Prostate gland (tissue), 2 donors: ENCODE measurements at places on chromosomes 11 and 22. TPM values are rescaled to one million over a fixed set of nuclear protein-coding genes. Genes with fewer than 3 reads are reported as not detected.

EFCAB6 gene
- total RNA-seq: 10.5 TPM

AIFM3 gene
- total RNA-seq: 1.8 TPM

IFITM1 gene
- 182 TPM for total RNA-seq

TSKU gene
- 72.8 TPM for total RNA-seq

NAALAD2 gene
- total RNA-seq: 0.27 TPM

DNA sequence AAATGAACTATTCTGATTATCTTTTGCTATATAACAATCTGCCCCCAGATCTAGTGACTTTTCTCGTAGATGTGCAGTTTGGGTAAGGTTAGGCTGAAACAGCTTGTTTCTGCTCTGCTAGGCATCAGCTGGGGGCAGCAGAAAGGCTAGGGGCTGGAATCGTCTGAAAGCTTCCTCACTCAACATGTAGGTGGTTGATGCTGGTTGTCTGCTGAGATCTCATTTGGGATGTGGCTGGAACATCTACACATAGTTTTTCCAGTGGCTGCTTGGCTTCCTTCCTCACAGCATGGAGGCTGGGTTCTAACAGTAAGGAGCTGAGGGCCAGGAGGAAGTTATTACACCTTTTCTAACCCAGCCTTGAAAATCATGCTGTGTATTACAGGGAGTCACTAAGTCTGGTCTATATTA is 30.2 kb downstream of the USP47 start:
- H3K27ac ChIP-seq: no peak overlapping the region
- H3K27me3 ChIP-seq: no peaks in the 10 kb centered on the region
- H3K4me1 ChIP-seq: no peaks in the 10 kb centered on the region
- H3K36me3 ChIP-seq: no peaks in the 10 kb centered on the region

DNA sequence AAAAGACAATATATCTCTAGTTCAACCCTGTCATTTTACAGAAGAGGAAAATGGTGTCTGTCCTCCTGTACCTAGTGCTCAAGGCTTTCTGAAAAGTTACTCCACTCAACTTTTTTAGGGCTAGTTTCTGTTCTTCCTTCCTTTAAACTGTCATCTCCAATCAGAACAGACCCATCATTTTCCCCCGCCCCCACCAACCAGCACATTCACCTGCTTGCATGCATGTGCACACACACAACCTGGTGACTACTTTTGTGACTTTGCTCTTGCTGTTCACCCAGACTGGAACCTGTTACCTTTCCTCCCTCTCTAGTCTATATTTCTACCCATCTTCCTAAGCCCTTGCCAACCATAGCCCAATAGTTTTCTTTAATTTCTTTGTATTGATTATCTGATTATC is 5.6 kb downstream of the FBXO7 start:
- H3K27me3 ChIP-seq: no peaks in the 10 kb centered on the region
- no peak overlapping the region for H3K27ac ChIP-seq
- H3K4me1 ChIP-seq: no peaks in the 10 kb centered on the region
- no peak for DNase-seq

DNA sequence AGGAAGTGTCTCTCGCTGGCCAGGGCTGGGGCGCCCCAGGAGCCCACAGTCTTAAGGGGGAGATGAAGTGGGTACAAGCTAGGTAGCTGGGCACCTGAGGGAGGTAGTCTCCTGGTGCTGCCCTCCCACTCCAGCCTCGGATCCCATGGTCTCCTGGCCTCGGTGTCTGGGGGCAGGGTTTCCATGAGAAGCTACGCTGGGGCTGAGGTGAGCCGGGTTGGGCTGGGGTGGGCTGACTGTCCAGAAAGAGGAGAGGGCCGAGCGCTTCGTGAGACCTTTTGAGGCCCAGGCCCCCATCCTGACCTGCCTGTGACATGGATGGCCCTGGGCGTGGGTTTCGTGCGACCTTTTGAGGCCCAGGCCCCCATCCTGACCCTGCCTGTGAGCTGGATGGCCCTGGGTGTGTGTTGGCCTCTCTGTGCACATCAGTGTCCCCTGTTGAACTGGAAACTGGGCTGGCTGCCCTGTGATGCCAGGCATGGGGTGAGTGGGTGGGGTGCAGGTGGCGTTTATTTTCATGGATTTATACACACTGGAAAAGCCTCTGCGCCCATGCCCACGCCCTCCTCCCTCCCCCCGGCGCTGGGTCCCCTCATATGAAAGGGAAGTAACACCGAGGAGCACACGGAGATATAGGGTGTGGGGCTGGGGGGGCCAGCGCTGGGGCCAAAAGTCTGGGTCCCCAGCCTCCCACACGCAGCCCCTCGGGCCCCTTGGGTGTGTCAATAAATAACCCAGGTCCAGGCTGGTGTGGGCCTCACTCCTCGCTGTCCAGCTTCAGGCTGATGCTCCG is 8.6 kb downstream of the AIP start:
- no peaks in the 10 kb centered on the region for H3K27me3 ChIP-seq
- H3K4me3 ChIP-seq: no peak overlapping the region
- no peak overlapping the region for H3K27ac ChIP-seq
- no peaks in the 10 kb centered on the region for H3K4me1 ChIP-seq
